ENCODE measurements at places on chromosomes 6 and 20. TPM values are rescaled to one million over a fixed set of nuclear protein-coding genes. Genes with fewer than 3 reads are reported as not detected.

- DNase-seq: no peak
- no peaks in the 10 kb centered on the region for H3K36me3 ChIP-seq
- H3K27me3 ChIP-seq: no peaks in the 10 kb centered on the region
- H3K4me3 ChIP-seq: no peak overlapping the region
Observed at GRCh38 chr6:130466748-130467061, 100.9 kb downstream of the TMEM200A start.

- no peaks in the 10 kb centered on the region for H3K36me3 ChIP-seq
- peak overlapping the region; percentile 42 for H3K27ac ChIP-seq
- H3K4me1 ChIP-seq: peaks cover 16% of the 10 kb centered on the region
- peak; percentile 63 for DNase-seq
- no peak overlapping the region for H3K4me3 ChIP-seq
- H3K27me3 ChIP-seq: no peaks in the 10 kb centered on the region
Observed at GRCh38 chr6:106159531-106159940, 73.4 kb downstream of the PRDM1 start.

GRCh38 chr20:10342152-10342551, 91.9 kb downstream of the MKKS start:
- H3K27me3 ChIP-seq: no peaks in the 10 kb centered on the region
- no peak overlapping the region for H3K4me3 ChIP-seq
- no peak for DNase-seq
- H3K36me3 ChIP-seq: no peaks in the 10 kb centered on the region

Gene MBOAT1
- 56.6 TPM for total RNA-seq

Gene MATN4
- total RNA-seq: 0.50 TPM

Data from SJSA1 (cell line).